ENCODE measurements at places on chromosomes 6 and 20.

- no peak for DNase-seq
Measured at GRCh38 chr6:113464960-113465359, 392.2 kb upstream of the MARCKS start.

DNA sequence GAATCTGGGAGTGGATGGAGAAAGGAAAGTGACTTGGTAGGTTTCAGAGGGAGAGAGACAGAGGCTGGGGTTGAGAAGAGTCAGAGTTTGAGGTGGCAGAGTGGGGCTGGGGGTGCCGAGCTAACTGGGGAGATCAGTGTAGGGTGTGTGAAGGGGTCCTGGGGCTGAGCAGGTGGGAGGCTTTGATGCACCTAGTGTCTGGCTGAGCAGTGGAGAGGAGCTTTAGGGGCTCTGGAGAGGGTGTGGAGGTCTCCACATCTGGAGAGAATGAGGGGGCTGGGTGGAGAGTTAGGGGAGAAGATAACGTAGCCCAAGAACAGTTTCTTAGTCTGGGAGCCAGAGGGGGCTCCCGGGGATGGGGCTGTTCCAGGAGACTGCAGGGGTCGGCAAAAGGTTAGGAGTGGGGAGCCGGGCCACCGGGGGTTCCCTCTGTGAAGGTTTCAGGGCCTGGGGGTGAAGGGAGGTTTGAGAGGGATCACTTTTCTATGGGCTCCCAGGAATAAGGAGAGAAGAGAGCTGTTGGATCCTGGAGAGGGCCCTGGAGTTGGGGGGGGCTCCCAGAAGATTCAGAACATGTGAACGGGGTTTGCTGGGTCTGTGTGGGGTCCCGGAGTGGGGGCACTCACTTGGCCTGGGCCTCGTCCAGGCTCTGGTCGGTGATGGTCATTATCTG, 797 bp downstream of the PBX2 start:
- DNase-seq, result no peak

DNA sequence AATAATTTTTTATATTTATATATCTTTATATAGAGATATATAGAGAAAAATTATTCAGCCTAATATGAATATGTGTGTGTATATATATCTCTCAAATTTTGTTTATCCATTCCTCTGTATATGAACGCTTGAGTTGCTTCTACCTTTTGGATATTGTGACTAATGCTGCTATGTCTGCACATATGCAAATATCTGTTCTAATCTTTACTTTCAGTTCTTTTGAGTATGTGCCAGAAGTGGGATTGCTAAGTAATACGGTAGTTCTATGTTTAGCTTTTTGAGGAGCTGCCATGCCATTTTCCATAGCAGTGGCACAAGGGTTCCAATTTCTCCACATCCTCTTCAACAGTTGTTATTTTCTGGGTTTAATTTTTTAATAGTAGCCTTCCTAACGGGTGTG, 72.8 kb upstream of the CEP85L start:
- peak; percentile 8 for DNase-seq

GRCh38 chr6:140047321-140047720, 672.9 kb upstream of the CITED2 start:
- DNase-seq, result no peak

DNA sequence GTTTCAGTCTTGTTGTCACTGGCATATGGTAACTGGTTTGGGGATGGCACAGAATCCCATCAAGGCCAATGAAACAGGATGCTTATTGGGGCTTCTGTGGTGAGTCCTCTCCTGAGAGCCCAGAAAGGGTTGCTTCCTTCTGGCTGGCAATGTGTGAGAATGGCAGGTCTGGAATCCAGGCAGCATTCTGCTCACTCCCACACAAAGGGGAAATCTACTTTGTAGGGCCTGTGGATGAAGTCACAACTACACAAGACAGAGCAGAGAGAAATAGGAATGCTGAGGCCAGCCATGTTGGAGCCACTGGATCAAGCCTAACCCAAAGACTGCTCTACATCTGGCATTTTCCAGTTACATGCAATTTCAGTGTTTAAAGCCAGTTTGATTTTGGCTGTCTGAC, 15.7 kb downstream of the PLAGL2 start:
- DNase-seq, result no peak

DNA sequence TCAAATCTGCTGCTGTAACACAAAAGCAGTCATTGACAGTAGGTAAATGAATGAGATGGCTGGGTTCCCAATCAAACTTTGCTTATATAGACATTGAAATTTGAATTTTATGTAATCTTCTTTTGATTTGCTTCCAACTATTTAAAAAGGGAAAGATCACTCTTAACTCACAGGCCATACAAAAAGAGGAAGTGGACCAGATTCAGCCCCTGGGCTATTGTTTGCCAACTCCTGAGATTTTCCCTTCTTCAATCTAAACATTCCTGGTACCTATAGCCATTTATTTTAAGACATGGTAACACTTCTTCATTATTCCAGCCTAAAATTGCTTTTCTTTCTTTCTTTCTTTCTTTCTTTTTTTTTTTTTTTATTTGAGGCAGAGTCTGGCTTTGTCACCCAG, 260.6 kb downstream of the TFAP2A start:
- DNase-seq, result no peak

DNA sequence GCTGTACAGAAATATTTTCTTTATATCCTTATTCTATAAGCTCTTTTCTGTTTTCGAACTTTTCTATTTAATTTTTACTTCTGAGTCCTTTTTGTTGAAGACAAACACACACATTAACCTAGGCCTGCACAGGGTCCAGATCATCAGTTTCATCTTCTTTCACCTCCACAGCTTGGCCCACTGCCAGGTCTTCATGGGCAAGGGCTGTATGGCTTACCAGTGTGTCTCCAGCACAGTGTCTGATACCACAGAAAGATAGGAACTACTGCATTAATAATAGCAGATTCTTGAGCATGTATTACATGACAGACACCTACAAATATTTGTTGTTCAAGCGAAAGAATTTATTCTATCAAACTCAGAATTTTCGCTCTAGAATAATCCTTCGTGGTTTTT, 24.4 kb downstream of the QKI start:
- DNase-seq, result peak; percentile 32

GRCh38 chr6:79608334-79609224, 22.6 kb upstream of the SH3BGRL2 start:
- no peak for DNase-seq

- no peak for DNase-seq
Measured at GRCh38 chr6:161584051-161584450, 310.2 kb upstream of the AGPAT4 start.

All from T-helper 1 cell (primary cell).